ENCODE measurements at places on chromosomes 2 and 18.
A peak's percentile ranks its signal among the peaks of the same experiment; 100 is the strongest.

GRCh38 chr2:144983107-144983506, 463.2 kb upstream of the ZEB2 start:
- no peak for DNase-seq

- DNase-seq: no peak
These were observed 7.9 kb upstream of the CRYBA2 start for GRCh38 chr2:219001100-219001576.

- DNase-seq: no peak
These were observed 93.4 kb downstream of the SOS1 start for GRCh38 chr2:39027421-39027820.

GRCh38 chr2:70745276-70745825, 22.6 kb downstream of the ADD2 start:
- no peak for DNase-seq

DNA sequence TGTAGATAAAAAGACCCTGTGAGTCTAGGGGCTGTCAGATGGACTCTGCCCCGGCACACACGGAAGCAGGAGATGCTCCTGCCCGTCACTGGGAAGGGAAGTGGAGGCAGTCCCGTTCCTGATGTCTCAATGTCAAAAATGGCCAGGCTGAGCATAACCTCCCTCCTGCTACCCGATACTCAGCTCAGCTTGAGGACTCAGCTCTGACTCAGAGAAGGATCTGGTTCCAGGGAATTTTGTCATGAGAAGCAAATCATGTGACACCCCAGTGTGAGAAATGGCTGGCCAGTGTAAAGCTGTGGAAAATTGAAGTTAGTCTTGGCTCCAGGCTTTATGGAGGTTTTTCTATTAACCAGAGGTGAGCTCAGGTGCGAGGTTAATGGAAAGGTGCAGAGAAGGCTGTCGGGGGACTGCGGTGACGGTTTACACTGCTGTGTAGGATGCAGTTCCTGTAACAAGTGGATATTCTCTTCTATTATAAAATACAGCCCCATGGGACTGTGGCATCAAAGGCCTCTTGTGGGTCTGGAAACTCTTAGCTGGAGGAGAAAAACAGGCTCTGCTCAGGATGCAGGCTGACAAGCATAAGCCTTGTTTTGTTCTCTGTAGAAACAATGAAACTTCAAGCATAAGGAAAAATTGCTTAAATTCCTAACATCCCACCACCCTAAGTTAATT, 24.7 kb upstream of the AGAP1 start:
- no peak for DNase-seq

GRCh38 chr18:10033016-10033399, 119.2 kb downstream of the VAPA start:
- DNase-seq: no peak

- peak; percentile 69 for DNase-seq
These were observed at the start of gene PDCD1 for GRCh38 chr2:241858206-241859016. TSS of gene PDCD1 (minus strand) at chr2:241858894. CDS start at chr2:241858838, 56 bp downstream.

DNA sequence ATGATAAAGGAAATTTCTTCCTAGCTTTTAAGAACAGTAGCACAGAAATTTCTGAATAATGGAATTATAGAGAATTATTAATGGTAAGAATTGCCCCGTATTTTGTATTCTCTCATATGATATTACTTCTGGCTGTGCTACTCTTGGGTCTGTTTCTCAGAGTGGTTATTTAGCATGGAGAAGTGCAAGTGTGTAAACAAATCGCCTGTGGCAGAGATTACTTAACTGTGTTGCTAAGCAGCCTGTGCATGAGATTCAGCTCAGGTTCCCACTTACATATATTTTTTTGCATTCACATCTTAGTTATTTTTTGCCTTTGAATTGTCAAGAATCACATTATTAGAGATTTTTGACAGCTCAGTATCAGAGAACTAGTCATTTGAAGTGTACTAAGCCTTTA, 80.1 kb upstream of the NFATC1 start:
- no peak for DNase-seq

DNA sequence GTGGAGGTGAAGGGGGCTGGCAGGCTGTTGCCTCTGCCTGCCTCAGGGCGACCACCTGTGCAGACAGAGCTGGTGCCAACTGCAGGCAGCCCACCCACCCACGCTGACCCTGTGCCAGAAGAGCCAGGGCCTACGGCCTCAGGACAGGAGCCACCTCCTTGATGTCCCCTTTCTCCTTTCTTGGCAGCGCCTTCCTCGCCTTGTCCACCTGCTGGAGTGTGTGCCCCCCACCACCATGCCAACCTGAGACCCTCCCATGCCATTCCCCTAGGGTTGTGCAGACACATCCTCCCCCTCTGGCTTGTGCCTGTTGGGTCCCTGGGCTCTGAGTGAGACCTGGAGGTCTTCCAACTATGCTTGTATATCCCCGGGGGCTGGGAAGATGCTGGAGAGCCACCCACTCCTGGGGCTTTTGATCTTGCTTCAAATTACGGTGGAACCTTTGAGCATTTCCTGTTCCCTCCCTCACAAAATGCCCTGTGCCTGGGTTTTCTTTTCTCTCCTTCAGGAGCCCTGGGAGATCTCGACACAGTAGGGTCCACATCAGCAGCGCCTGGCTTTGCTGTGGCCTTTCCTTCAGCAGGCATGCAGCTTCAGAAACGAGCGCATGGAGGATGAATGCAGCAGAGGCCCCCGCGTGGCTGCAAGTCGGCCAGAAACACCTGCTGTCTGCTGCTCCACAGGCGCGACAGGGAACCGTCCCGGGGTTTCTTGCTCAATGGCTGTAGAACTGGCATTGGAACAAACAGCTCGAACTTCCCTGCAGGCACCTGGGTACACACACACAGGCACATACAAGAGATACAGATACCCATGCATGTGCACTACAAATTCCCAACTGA, 65.9 kb upstream of the SH3RF3 start:
- no peak for DNase-seq

- no peak for DNase-seq
These were observed 484.4 kb upstream of the SPRED2 start for GRCh38 chr2:65916785-65917295.

GRCh38 chr2:231682603-231683291, 25.6 kb upstream of the PTMA start:
- DNase-seq: no peak

DNA sequence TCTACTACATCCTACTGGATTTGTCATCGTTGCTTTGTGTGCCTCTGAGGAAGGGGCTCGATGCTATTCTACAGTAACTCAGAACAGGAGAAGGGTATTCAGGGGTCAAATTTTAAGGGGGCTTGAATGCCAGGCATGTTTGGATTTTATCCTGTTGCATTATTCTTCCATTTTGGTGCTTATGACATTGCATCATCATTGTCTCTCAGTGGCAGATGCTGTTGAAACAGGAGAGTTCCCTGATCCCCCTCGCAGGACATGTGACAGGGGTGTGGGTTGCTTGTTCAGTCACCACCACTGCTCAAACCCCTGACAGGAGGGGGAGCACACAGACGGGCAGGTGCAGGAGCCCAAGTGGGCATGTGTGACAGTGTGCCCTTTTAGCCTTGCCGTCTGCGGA, 156.7 kb downstream of the SLC4A3 start:
- DNase-seq: no peak

GRCh38 chr2:8168876-8169424, 512.9 kb upstream of the ID2 start:
- no peak for DNase-seq

DNA sequence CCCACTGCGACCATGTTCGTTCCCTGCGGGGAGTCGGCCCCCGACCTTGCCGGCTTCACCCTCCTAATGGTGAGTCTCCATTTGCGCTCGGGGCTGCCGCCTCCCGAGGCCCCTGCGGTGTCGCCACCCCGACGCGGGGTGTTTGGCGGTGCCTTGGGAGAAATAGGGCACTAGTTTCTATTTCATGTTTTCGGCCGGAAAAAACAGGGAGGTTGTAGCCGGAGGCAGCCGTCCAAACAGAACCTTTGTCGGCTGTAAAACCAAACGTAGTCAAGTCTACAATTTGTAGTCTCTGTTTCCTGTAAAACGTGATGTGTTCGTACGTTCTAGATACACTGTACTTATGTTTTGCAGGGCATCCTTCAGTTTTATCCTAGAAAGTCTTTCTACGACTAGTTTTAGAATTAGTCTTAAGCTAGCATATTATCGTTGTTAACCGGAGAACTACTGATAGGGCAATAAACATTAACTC, 290 bp downstream of the PSMG2 start:
- DNase-seq: no peak

DNA sequence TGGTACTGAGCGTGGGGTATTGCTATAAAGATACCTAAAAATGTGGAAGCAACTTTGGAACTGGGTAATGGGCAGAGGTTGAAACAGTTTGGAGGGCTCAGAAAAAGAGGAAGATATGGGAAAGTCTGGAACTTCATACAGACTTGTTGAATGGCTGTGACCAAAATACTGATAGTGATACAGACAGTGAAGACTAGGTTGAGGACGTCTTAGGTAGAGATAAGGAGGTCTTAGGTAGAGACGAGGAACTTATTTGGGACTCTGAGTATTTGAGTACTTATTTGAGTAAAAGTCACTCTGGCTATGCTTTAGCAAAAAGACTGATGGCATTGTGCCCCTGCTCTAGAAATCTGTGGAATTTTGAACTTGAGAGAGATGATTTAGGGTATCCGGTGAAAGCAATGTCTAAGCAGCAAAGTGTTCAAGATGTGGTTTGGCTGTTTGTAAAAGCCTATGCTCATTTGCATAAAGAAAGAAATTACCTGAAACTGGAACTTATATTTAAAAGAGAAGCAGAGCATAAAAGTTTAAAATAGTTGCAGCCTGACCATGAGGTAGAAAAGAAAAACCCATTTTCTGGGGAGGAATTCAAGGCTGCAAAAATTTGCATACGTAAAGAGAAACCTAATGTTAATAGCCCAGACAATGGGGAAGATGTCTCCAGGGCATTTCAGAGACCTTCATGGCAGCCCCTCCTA, 219.6 kb downstream of the PDE1A start:
- no peak for DNase-seq

GRCh38 chr2:56286936-56287335, 103.1 kb downstream of the CCDC85A start:
- DNase-seq: no peak

GRCh38 chr2:127463155-127463991, 45.1 kb downstream of the PROC start:
- DNase-seq: no peak

DNA sequence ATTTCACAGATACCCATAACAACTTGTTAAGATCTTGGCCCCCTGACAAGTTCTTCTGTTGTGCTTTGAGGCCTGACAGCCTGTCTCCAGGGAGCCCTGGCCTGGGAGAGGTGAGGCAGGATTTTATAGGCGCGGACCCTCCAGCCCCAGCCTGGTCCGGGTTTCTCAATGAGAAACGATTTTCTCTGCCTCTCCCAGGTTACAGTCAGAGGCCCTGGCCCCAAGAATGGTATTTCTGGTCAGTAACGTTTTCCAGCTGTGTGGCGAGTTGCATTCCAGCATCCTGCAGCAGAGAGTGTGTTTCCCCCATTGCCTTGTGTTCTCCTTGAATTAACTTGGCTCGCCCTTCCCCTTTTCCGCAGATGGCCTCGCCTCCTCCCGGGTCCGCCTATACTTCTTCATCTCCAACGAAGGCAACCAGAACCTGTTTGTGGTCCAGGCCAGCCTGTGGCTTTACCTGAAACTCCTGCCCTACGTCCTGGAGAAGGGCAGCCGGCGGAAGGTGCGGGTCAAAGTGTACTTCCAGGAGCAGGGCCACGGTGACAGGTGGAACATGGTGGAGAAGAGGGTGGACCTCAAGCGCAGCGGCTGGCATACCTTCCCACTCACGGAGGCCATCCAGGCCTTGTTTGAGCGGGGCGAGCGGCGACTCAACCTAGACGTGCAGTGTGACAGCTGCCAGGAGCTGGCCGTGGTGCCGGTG, 3.0 kb downstream of the INHBB start:
- DNase-seq: no peak

DNA sequence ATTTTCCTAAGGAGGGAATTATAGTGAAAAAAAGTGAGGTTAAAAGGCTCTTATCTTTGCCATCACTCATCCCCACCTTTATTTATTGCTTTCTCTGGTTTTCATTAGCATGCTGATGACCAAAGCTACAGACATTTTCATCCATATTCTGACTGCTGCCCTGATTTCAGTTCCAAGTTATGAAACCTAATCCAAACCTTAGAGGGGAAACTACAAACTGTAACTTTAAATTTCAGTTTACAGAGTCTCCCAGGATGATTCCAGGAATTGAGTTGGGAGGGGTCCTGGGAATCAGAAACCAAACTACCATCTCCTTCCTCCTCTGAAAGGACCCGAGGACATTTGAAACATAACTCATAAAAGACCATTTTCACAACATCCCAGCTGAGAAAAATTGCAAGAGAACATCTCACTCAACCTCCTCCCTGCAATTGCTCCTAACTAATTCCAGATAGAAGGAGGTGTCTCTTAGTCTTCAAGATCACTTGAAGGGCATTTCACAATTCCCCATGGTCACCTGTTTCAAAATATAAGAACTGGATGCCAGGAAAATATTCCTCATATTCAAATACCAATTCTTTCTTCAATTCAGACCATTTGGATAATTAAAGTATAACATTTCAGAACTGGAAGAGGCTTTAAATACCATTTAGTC, 520.6 kb downstream of the TNS1 start:
- DNase-seq: no peak

DNA sequence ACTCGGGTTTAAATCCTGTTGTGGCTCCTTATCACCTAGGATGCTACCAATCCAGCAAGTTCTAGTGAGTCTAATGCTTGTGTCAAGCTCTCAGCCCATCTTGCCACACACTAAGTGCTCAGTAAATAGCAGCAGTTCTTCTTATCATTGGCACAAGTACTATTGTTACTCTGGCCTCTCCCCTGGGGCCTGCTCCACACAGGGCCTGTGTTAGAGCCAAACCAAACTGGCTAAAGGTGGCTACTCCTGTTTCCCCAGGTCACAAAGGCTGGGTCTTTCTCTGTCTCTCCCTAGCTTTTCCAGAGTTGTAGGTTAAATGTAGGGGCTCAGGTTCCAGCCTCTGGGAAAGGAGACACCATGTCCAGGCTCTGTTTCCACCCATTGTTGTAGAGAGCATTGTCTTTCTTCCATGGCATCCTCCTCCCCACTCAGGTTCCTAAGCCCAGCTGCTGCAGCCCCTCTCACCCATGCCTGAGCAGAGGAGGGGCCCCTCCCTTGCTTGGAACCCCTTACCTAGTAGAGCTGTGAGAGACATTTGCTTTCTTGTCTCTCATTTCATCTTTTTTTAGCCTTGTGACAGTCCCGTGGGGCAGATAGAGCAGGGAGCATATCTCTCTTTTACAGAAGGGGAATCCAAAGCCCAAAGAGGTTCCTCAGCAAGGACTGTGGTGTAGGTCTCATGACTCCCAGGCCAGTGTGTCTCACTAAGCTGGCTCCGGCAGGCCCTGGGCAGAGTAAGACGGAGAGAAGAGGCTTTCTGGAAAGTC, 56.4 kb upstream of the OTOF start:
- DNase-seq: no peak

GRCh38 chr2:235286622-235287374, 207.0 kb upstream of the AGAP1 start:
- DNase-seq: no peak

GRCh38 chr2:150319085-150319484, 168.4 kb downstream of the RND3 start:
- no peak for DNase-seq

GRCh38 chr2:66869076-66869475, 434.2 kb downstream of the MEIS1 start:
- DNase-seq: no peak

GRCh38 chr2:20539133-20539719, 92.4 kb downstream of the RHOB start:
- DNase-seq: no peak

GRCh38 chr18:12049978-12050811, 43.4 kb upstream of the ANKRD62 start:
- no peak for DNase-seq

All from CD4-positive, alpha-beta T cell treated with Interleukin-1 beta for 1 hour (primary cell).